Forelimb muscle (tissue), 1 donor: ENCODE measurements at places on chromosomes 1 and 21.

GRCh38 chr1:38005195-38006007, at the start of gene FHL3:
FHL3 (minus strand) TSS chr1:38005514; CDS start chr1:37999412, 6,102 bp downstream.
- DNase-seq, result no peak

DNA sequence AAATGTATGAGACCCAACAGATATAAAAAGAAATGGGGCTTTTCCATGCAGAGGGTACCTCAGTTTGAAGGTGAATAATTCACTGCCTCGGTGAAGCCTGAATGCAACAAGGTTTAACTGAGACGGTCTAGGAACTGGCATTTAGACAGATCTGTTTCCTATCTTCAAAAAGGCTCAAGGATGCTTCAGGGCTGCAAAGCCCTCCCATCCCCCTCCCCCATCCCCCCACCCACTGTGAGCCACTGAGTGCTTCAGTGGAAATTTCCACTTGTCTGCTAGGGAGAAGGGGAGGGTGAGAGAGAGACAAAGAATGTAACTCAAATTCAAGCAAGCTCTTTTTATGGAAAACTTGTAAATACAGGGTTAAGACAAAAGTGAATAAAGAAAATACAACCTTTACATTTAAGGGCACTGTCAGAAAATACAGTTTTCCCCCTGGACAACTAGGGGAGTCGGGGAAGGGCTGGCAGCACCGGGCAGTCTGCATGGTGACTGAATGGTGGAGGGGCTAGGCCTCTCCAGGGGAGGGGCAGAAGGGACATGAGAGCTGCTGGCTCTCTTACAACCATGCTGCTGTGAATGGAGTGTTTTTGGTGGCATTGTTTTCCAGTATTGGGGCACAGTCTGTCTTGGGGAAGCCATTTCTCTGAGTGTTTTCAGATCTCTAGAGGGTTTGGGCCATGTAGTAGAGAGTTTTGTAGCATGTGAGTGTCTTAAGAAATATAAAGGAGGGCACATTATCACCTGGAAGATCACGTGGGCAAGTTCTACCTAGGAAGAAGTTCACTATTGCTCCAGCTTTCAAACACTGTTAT, 56.7 kb downstream of the MRPS6 start:
- DNase-seq, result no peak

DNA sequence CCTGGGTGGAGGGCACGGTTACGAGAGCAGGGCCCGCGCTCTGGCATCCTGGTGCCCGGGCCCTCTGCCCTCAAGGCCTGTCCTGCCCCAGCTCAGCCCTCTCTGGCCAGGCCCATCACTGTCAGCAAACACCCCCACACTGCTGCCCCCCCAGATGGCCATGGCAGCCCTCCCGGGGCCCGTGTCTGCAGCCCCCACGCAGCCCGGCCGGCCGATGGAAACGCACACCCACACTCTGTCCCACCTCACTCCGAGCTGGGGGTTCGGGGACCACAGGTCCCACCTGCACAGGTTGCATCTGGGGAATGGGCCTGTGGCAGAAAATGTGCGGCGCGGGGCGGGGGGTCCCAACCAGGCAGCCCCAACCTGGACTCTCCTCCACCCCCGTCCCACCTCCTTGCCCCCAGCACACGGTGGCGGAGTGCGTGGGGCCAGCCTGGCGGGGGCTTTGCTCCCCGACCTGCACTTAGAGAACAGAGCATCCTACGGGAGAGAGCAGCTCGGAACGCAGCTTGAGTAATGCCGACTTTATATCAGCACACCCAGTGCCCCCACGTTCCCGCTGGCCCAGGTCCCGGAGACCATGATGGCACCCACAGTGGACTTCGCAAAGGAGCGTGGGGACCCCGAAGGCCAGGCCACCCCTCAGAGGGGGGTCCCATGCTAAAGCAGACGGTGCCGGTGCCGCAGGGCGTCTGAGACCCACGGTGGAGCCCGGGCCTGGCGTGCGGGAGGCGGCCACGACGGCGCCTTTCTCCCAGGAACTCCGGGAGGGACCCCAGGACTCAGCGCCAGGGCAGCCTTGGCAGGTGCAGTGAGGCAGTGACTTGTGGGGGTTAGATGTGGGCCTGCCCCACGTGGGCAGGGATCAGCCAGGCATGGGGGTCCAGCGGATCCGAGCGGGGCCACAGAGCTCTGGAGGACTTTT, 7.5 kb upstream of the RNF223 start:
- no peak for DNase-seq

DNA sequence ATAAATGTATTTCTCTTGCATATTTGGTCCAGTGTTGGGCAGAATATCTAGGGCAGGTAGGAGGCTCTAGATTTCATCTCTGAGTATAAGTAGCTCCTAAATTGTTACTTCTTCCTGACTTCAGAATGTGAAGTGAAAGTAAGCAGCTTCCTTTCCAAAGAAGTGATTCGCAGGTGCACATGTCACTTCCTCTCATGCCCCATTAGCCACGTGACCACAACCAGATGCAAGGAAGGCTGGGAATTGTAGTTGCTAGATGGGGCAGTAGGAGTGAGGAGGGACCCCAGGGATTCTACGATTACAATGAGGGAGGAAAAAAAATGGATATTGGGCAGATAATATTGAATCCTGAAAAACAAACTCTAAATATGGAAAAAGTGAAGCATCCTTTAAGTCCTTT, 113.2 kb upstream of the CYYR1 start:
- DNase-seq, result no peak

DNA sequence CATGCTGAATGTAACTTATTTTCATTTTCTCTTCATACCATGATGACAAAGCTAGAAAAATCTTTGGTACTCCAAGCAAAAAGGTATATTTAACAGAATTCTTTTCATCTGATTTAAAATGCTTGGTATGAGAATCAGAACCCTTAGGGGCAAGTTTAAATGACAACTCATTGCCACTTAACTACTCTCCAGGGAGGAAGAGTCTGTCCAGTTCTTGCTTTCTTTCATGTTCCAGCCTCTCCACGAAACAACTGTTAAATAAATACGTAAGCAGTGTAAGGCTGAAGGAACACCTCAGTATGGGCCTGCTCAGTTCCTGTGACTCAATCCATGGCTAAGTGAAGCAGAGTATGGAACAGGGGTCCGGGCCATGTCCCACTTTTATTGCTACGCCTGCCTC, 1.6 kb downstream of the LCE2A start:
- DNase-seq, result no peak

GRCh38 chr1:244231572-244232315, 180.7 kb downstream of the ZBTB18 start:
- peak; percentile 20 for DNase-seq

GRCh38 chr1:16195518-16195905, 16.9 kb downstream of the ARHGEF19 start:
- no peak for DNase-seq

GRCh38 chr1:229024528-229025130, 246.3 kb upstream of the RAB4A start:
- DNase-seq, result no peak

DNA sequence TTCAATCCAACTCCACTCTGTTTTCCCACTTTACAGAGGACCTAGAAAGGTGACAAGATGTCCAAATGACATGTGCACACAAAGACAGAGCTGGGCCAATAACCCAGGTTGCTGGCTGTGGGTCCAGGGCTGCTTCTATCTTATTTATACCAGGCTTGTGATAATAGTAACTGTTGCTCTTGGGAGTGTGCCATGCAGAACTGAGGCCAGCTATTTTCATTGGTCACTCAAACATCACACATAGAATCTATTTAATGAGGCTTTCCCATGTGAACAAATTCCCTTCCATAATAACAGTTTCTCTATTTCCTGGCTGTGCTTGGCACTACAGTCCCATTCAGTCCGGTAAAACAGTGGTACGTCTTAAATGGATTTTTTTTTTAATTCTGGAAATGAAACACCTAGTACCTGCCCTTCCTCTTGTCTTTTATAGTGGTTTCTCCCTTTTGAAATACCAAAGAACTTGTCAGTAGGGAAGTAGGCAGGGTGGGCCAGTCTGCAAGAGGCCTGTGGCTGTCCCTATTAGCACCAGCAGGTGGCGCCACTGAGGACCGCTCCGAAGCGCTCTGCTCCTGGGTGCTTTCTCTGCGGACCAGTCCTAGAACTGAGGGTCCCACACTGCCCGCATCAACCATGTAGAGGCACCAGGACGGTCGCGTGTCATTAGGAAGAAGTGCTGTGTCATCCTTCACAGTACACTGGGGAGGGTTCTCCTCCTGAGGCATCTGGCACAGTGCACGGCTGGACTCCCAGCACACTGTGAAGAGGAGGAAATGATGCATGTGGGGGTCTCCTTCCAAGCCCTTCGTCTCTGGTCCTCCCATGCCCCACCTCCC, 52.1 kb downstream of the GPR161 start:
- no peak for DNase-seq

- DNase-seq, result no peak
Observed at GRCh38 chr21:29133796-29134195, 3.4 kb downstream of the MAP3K7CL start.
